ENCODE measurements at places on chromosomes 4 and X. TPM values are rescaled to one million over a fixed set of nuclear protein-coding genes. Genes with fewer than 3 reads are reported as not detected.

- no peak overlapping the region for H3K27ac ChIP-seq
- DNase-seq = no peak
- H3K27me3 ChIP-seq = peaks cover 4% of the 10 kb centered on the region
- H3K4me3 ChIP-seq = no peak overlapping the region
Measured at GRCh38 chr4:38514465-38515146, 149.4 kb upstream of the KLF3 start.

DNA sequence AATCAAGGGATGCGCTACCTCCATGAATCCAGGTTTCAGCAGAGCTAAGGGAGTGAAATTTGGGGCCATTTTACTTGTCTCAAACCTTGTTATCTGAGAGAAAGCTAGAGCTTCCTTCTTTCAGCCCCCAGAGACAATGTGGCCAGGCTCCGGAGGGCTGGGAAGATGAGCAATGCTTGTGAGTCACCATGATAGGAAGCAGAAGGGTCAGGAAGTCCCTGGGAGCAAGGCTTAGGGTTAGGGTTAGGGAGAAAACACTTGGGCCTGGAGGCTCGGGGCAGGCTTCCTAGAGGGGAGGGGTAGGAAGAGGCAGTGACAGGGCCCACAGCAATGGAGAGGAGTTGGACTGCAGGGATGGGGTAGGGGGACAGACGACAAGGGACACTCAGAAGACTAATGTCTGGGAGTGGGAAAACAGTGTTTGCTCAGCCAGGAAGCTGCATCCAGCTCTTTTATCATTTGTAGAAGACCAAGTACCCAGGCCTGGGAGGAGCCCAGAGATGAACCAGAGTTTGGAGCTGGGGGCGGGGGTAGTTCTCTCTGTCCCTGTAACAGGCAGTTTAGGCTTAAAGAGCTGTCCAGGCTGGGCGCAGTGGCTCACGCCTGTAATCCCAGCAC is 16.4 kb upstream of the PORCN start:
- peaks cover 22% of the 10 kb centered on the region for H3K4me1 ChIP-seq
- DNase-seq = peak; percentile 38
- H3K4me3 ChIP-seq = no peak overlapping the region

GRCh38 chrX:146264763-146265375 is 447.2 kb downstream of the SLITRK2 start:
- H3K4me1 ChIP-seq = no peaks in the 10 kb centered on the region
- H3K27me3 ChIP-seq = no peaks in the 10 kb centered on the region
- DNase-seq = no peak

- no peak overlapping the region for H3K4me3 ChIP-seq
- no peaks in the 10 kb centered on the region for H3K27me3 ChIP-seq
- DNase-seq = no peak
- no peak overlapping the region for H3K27ac ChIP-seq
- peaks cover 4% of the 10 kb centered on the region for H3K36me3 ChIP-seq
Measured at GRCh38 chr4:77931452-77932135, 69.0 kb downstream of the MRPL1 start.

DNA sequence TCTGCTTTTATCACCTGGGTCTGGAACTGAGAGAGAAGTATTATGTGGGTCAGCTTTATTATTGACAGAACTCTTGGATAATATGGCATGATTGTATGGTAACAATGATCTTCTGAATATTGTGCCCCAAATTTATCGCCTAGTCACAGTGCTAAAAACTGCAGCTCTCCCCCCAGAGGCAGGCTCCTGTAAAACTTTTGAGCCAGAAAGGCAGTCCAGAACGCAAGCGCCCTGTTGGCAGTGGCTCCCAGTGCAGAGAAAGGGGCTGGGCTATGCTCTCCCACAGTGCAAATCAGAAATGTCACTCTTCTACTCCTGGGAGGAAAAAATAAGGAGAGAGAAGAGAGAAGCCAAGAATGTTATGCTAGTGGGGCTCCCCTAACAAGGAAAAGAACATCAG is 50.5 kb downstream of the HELT start:
- no peak for DNase-seq
- H3K4me3 ChIP-seq = no peak overlapping the region
- peaks cover 5% of the 10 kb centered on the region for H3K27me3 ChIP-seq
- H3K4me1 ChIP-seq = peaks cover 18% of the 10 kb centered on the region
- no peaks in the 10 kb centered on the region for H3K36me3 ChIP-seq

DNA sequence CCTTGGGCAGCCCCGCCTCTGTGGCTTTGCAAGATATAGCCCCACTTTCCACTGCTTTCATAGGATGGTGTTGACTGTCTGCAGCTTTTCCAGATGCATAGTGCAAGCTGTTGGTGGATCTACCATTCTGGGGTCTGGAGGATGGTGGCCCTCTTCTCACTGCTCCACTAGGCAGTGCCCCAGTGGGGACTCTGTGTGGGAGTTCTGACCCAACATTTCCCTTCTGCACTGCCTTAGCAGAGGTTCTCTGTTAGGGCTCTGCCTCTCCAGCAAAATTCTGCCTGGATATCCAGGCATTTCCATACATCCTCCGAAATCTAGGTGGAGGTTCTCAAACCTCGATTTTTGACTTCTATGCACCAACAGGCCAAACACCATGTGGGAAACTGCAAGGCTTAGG is 153.7 kb downstream of the TBCK start:
- peaks cover 11% of the 10 kb centered on the region for H3K4me1 ChIP-seq
- peaks cover 17% of the 10 kb centered on the region for H3K36me3 ChIP-seq
- no peak for DNase-seq
- no peak overlapping the region for H3K4me3 ChIP-seq
- H3K27me3 ChIP-seq = no peaks in the 10 kb centered on the region

Gene CTAG2
- total RNA-seq = not detected

Gene HOPX
- total RNA-seq = 2.7 TPM

Gene IL21
- total RNA-seq = not detected

All from chondrocyte (in vitro differentiated cells).